ENCODE measurements at places on chromosomes 7 and 10. TPM values are rescaled to one million over a fixed set of nuclear protein-coding genes. Genes with fewer than 3 reads are reported as not detected.

GRCh38 chr10:104257235-104257634, 2.5 kb downstream of the GSTO1 start:
- H3K27ac ChIP-seq, result peak overlapping the region; percentile 60
- peaks cover 12% of the 10 kb centered on the region for H3K4me1 ChIP-seq
- no peak overlapping the region for H3K4me3 ChIP-seq
- H3K36me3 ChIP-seq, result peaks cover 45% of the 10 kb centered on the region

MMD2 gene
- total RNA-seq, result not detected

MYOF gene
- 2.9 TPM for total RNA-seq

CHST15 gene
- 11.9 TPM for total RNA-seq

DNA sequence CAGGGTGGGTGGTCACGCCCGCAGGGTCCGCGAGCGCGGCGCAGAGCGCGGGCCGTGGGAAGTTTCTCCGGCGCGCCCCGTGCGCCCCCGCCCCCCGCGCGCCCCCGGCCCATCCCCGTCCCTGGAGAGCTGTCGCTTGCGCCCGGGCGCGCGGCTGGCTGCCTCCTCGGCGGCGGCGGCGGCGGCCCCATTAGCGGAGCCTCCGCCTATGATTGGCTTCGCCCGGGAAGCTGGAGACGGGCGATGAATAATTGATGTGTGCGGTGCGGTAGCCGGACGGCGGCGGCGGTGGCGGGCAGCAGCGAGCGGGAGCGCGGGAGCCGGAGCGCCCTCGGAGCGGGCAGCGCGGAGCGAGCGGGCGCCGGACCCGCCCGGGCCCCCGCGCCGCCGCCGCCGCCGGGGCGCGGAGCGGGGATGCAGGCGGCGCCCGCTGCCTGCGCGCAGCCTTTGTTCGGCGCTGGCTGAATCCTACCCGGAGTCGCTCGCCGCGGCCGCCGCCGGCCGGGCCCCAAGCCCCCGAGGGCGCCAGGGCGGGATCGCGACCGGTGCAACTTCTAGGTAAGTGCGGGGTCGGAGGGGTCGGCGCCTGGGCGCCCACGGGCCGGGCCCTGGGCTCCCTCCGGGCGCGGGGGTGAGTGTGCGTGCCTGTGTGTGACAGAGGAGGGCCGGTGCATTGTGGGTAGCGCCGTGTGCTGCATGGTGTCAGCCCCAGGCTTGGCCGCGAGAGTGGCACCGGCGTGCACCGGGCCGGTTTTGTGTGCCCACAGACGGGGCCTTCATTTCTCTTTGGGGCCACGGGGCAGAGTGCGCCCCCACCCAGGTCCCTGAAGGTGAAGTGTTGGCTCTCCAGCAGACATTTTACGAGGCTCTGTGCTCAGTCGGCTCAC, 103.8 kb upstream of the PPIF start:
- peaks cover 74% of the 10 kb centered on the region for H3K4me1 ChIP-seq
- peak overlapping the region; percentile 29 for H3K4me3 ChIP-seq
- peak; percentile 33 for DNase-seq
- peak overlapping the region; percentile 73 for H3K27ac ChIP-seq
- no peaks in the 10 kb centered on the region for H3K27me3 ChIP-seq
- H3K36me3 ChIP-seq, result no peaks in the 10 kb centered on the region

DNA sequence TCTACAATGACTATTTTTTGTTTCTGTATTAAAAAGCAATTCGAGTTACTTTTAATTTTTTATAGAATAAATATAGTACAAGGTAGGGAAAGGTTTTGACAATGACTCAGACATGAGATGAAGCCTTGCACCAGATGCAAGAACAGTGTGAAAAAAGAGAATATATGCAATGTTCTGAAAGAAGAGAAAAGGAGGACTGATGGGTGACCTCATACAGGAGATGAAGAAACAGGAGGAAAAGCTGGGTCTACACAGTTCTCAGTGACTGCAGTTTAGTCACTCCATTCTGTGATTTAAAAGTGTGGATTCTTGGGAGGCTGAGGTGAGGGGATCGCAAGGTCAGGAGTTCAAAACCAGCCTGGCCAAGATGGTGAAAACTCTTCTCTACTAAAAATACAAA, 38.3 kb upstream of the YAE1 start:
- DNase-seq, result no peak
- no peak overlapping the region for H3K27ac ChIP-seq
- no peaks in the 10 kb centered on the region for H3K4me1 ChIP-seq
- H3K4me3 ChIP-seq, result no peak overlapping the region

DNA sequence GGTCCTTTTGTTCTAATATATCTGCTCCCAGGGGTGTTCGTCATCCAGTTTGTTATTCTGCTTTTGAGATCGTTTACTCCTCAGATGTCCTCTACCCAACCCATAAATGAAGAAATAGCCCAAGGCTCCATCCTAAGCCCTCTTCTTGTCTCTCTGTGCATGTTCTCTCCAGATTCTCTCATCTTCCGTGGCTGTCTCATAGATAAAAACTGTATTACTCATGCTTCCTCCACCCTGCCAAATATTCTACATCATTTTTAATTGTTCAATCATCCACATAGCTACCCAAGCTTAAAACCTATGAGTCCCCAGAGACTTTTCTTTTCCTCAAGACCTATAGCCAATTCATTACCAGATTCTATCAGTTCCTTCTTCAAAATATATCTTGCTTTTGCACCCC, 44.9 kb downstream of the CAV1 start:
- DNase-seq, result no peak
- H3K4me3 ChIP-seq, result no peak overlapping the region
- no peak overlapping the region for H3K27ac ChIP-seq
- H3K36me3 ChIP-seq, result no peaks in the 10 kb centered on the region
- no peaks in the 10 kb centered on the region for H3K27me3 ChIP-seq

CFAP69 gene
- not detected for total RNA-seq

HPSE2 gene
- total RNA-seq, result not detected

DNA sequence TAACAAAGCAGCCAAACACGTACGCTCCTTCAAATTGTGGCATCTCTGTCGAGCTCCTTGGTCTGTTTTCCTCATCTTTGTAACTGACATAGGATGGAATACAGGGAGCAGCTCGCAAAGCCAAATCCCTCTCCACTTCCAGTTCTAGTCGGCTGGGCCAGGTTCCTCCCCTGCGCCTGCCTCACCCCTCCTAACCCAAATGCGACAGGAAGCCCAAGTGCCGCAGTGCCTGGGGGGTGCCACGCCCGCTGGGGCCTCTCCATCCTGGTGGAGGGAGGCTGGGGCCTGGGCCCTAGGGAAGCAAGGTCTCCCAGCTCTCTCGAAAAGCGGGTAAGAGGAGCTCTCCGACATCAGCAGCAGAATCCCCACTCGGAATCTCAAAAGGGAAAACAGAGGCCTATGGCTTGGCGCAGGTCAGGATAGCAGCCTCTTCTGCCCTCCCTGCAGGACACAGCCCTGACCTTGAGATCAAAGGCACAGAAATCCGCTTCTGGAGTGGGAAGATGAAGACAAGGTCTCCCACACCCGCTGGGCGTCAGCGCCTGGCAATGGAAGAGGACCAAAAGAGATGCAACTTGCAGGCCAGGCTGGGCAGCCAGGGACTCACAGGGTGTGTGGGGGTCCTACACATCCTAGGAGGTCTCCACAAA, 165.8 kb downstream of the NRF1 start:
- H3K4me1 ChIP-seq, result peaks cover 34% of the 10 kb centered on the region
- H3K4me3 ChIP-seq, result no peak overlapping the region
- no peaks in the 10 kb centered on the region for H3K36me3 ChIP-seq
- no peak for DNase-seq
- H3K27ac ChIP-seq, result no peak overlapping the region

Measured in natural killer cell (primary cell).